ENCODE measurements at places on chromosomes 1 and 21. TPM values are rescaled to one million over a fixed set of nuclear protein-coding genes. Genes with fewer than 3 reads are reported as not detected.
A peak's percentile ranks its signal among the peaks of the same experiment; 100 is the strongest.

Gene ATAD3C
- 0.26 TPM for total RNA-seq

Gene CFAP45
- 0.53 TPM for total RNA-seq

Gene BPNT1
- total RNA-seq = 17.6 TPM

Gene USH2A
- not detected for total RNA-seq

Gene PLOD1
- 54.8 TPM for total RNA-seq

Gene AIRE
- not detected for total RNA-seq

Gene BCAN
- total RNA-seq = not detected

GRCh38 chr1:71231751-71232150 is 150.9 kb upstream of the ZRANB2 start:
- peak; percentile 79 for DNase-seq

DNA sequence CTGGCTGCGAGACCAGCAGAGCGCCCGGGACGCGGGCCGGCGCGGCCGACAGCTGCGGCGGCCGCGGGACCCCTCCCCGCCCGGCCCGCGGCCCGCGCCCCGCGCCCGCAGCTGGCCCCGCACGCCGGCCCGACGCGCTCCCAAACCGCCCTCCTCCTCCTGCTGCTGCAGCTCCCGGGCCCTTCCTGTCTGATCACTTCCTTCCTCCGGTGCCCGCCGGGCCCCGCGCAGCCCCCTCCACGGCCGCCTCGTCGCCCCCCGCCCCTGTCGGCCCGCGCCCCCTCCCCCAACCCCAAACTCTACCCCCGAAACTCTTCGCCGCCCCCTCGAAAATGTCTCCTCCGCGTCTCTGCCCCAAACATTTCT is 594 bp downstream of the LUZP1 start:
- no peak for DNase-seq

- DNase-seq = no peak
These were observed 31.3 kb downstream of the OLFML3 start for GRCh38 chr1:114010433-114011184.

- no peak for DNase-seq
These were observed 1.6 kb downstream of the COL6A2 start for GRCh38 chr21:46099476-46099875.

- DNase-seq = no peak
These were observed 7.5 kb upstream of the MAN1A2 start for GRCh38 chr1:117359561-117360289.

- DNase-seq = no peak
These were observed 231.3 kb downstream of the FOXD2 start for GRCh38 chr1:47669081-47669585.

DNA sequence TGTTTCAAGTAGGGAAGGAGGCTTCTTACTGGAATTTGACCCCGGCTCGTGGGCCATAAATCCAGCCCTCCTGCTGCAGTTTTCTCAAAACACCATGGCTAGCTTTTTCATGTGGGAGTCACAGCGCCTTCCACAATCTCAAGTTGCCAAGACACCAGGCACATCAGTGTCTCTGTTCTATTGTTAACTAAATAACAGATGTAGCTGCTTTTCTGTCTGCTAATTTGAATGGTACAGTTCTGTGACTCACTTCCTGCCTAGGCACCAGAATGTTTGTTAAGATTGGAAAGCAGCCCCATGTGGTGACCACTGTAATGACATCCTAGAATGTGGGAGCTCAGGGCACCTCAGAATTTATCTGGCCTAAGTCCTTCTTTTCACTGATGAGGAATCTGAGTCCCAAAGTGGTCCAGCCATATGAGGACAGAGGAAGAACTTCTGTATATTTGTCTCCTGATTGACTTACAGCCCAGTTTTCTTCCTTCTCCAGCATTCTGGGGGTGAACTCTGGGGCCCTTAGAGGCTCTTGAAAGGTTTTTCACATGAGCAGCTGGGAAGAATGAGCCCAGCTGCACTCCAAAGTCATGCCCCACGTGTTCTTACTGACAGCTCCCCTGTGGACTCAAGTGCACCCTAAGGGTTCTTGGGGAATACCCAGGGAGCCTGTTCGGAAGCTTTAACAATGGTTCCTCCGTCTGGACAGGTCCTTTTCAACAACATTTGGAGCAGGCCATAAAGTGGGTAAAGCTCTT is 27.5 kb downstream of the TRIM45 start:
- peak; percentile 87 for DNase-seq

DNA sequence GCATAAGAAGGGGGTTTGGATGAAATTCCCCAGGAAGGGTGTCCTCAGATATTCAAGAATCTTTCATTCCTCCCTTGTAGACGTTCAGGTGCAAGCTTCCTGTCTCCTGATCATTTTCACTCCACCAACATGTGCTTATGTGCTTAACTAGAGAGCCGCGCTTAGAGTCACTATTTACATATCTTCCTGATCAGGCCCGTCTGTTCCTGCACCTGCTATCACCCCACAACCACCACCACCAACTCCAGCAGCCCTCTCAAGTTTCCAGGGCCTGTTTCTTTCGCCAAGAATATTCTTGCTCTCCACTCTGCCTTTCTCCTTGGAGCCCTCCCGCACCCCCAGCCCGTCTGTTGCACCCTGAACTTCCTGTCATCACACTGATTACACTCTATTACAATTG is 113.4 kb downstream of the SPSB1 start:
- DNase-seq = no peak

GRCh38 chr1:193754732-193755427 is 568.5 kb upstream of the B3GALT2 start:
- peak; percentile 10 for DNase-seq

DNA sequence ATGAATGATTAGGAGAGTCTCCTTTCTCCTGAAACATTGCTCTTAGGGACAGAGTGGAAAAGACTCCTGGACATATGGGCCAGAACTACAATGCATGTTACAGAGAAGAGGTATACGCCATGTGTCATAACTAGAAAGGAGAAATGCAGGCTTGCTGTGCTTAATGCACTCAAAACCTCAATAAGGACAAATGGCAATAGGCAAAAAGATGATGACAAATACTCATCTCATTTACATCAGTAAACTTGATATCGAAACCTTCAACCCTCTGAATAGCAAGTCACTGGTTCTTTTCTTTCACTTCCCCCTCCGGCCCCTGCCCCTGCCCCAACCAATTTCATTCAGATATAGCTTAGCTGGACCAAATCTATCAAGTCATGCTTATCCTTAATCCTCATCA is 1.9 kb upstream of the GPR88 start:
- no peak for DNase-seq

DNA sequence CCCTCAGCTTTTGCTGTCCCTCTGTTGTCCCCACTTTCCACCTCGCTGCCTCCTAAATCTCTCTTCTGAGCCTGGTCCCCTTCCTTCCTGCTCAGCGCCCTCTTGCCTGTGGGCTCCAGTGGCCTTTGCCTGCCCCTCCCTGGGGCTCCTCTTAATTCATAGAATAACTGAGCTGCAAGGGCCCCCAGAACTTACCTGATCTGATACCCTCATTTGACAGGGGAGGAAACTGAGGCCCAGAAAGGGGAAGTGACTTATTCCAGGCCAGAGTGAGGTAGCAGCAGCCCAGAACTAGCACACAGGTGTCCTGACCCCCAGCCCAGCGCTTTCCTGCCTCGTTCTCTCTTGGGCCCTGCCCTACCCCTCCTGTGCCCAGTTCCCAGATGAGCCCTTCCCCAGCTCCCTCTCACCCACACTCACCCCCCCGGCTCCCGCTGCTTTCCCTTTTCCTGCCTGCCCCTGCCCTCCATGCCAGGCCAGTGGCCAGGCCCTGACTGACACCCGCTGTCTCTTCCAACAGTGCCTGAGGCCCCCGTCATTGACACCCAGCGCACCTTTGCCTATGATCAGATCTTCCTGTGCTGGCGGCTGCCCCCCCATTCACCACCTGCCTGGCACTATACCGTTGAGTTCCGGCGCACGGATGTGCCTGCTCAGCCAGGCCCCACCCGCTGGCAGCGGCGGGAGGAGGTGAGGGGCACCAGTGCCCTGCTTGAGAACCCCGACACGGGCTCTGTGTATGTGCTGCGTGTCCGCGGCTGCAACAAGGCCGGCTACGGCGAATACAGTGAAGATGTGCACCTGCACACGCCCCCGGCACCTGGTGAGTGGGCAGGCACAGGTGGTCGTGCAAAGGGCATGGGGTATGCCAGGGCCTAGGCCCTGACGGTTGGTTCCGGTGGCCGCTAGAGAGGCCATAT is 5.7 kb downstream of the TRIM46 start:
- no peak for DNase-seq

- no peak for DNase-seq
These were observed 21.3 kb upstream of the EFHD2 start for GRCh38 chr1:15388201-15388880.

- no peak for DNase-seq
These were observed 1.5 kb downstream of the CSDE1 start for GRCh38 chr1:114756009-114756892.

GRCh38 chr1:53567851-53568250 is 108.7 kb downstream of the DMRTB1 start:
- DNase-seq = no peak

DNA sequence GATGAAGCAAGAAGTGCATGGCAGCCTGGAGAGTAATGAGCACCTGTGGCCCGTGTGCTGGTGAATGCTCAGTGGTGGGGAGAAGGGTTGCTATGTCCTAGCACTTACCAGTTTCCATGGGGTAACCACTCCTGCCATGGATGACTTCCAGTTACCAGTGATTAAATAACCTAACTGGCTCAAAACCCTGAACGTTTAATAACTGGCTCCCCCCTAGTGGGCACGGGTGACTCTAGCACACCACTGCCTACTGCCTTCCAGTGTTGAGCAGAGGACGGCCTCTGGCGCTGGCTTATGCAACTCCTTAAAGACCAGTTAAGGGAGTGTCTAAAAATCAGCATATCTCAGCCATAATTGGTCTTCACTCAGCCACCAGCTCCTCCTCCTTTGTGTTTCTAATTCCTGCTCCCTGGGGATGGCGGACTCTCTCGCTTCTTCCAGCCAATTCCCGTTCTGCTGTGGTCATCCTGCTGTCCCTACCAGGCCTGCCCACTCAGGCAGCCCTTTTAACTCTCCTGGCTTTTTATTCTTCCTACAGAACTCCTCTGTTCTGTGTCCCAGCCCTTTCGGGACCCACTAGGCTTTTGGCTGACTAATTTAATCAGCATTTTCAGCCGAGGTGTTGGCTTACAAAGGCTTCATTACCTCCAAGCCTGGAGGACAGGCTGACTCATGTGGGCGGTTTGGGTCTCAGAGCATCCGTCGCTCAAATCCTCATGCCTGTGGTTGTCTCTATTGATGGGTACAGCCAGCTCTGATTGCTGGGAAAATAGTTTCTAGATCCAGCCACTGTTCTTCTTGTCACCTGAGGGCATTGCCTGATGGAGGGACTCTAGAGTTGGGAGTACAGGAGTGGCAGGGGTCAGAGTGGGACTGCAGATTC is 332.4 kb downstream of the CAMTA1 start:
- peak; percentile 96 for DNase-seq

DNA sequence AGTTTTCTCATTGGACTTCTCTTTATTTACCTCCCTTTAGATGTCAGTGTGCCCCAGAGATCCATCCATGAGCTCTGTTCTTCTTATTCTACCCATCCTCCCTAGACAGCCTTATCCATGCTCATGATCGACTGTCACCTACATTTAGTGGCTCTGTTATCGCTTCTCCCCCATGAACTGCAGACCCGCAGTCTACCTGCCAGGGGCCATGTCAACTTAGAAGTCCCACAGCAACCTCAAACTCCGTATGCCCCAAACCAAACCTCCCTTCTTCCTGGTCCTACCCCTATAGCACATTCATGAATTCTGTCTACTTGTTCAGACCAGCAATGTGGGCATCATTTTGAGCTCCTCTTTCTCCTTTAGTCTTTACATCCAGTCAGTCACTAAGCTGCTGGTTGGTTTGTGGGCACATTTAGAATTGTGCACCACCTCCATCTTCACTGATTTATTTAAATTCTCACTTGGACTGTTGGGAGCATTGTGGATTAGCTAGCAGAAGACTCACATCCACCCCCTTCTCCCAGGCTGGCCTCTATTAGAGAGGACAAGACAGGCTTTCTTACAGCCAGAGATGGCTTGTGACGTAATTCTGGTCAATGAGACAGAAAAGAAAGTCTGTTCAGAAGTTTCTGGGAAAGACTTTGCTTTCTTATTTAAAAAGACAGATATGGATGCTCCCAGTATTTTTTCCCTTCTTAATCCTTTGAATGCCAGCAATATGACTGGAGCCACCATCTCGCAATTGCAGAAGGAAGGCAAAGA is 19.1 kb downstream of the C1orf116 start:
- no peak for DNase-seq

GRCh38 chr1:153519242-153519641 is 16.5 kb downstream of the S100A6 start:
- no peak for DNase-seq

DNA sequence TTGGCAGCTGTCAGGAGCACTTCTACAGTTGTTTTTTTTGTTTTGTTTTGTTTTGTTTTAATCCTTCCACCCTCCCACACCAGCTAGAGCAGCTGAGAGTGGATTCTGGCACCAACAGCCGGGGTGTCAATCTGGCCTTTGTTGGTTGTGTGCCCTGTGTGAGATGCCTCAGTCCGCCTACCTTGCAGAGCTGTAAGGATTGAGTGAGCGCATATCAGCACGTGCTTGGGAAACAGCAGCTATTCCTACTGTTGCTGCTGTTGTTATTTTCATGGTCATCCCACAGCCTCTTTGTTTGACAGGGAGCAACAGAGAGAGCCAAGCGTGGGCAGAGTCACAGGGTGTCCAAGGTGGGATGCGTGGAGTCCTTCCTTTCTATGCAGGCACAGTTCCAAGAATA is 50.4 kb downstream of the PGBD5 start:
- no peak for DNase-seq

DNA sequence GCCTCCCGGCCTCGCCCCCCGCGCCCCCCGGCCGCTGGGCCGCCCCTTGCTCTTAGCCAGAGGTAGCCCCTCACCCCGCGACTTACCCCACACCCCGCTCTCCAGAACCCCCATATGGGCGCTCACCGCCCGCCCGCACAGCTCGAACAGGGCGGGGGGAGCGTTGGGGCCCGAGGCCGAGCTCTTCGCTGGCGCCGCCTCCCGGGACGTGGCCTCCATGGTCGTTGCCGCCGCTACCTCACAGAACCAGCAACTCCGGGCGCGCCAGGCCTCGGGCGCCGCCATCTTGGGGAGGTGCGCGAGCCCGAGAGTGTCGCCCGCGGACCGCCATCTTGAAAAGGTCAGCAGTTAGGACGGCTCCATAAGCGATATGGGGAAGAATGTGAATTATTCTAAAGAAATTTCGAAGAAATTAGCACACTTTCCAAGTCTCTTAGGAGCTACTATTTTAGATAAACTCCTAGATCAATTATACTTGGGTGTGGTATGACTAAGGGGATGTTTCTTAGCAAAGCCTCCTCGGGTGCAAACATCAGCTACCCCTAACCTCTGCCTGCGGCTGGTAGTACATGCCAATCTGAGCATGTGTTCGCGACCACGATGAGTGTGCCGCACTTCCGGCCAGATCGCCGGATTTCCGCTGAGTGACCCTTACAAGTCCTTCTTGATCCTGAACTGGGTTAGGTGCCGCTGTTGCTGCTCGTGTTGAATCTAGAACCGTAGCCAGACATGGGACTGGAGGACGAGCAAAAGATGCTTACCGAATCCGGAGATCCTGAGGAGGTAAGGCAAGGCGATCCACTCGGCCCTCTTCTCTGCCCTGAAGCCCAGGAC is at the start of the genes LRRC41 and UQCRH:
Gene LRRC41, minus strand, starts transcription at position 579 of the 834 bp plus-strand sequence. Its CDS starts 294 bp downstream, at position 285.
Gene UQCRH, plus strand, starts transcription at position 661 of the 834 bp plus-strand sequence. Its CDS starts 69 bp downstream, at position 730.
- DNase-seq = peak; percentile 91

GRCh38 chr1:6016191-6016865 is 24.1 kb upstream of the NPHP4 start:
- DNase-seq = peak; percentile 80

GRCh38 chr1:115802416-115802815 is 33.9 kb upstream of the CASQ2 start:
- no peak for DNase-seq

GRCh38 chr1:200146100-200146499 is 118.6 kb downstream of the NR5A2 start:
- DNase-seq = no peak

Measured in bronchial epithelial cell (primary cell).